ENCODE measurements at places on chromosomes 13 and 19. TPM values are rescaled to one million over a fixed set of nuclear protein-coding genes. Genes with fewer than 3 reads are reported as not detected.

IL4I1 gene
- total RNA-seq, result 0.75 TPM

ZIK1 gene
- total RNA-seq, result 2.8 TPM

KCNK6 gene
- total RNA-seq, result 6.5 TPM

MARCHF2 gene
- total RNA-seq, result 11.8 TPM

ARL11 gene
- 1.5 TPM for total RNA-seq

CASP14 gene
- 0.14 TPM for total RNA-seq

PNMA8A gene
- 7.2 TPM for total RNA-seq

PNMA8B gene
- 0.67 TPM for total RNA-seq

TBXA2R gene
- 0.51 TPM for total RNA-seq

NKPD1 gene
- not detected for total RNA-seq

B3GNT3 gene
- total RNA-seq, result 2.8 TPM

BRSK1 gene
- total RNA-seq, result 2.5 TPM

CADM4 gene
- 7.2 TPM for total RNA-seq

ACP7 gene
- 0.09 TPM for total RNA-seq

DACT3 gene
- total RNA-seq, result 0.44 TPM

POP4 gene
- total RNA-seq, result 18.1 TPM
